ENCODE measurements at places on chromosomes 2 and 18.

- DNase-seq, result no peak
These were observed 100.9 kb upstream of the TNP1 start for GRCh38 chr2:216960671-216961268.

DNA sequence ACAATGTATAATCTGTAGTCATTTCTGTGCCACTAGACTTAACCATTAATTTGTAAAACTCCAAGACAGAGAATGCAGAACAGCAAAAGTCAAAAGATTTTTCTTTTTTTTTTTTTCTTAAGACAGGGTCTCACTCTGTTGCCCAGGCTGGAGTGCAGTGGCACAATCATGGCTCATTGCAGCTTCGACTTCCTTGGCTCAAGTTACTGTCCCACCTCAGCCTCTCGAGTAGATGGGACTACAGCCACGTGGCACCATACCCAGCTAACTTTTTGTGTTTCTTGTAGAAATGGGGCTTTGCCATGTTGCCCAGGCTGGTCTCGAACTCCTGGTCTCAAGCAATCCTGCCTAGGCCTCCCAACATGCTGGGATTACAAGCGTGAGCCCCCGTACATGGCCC is 80.1 kb downstream of the TLK1 start:
- no peak for DNase-seq

- DNase-seq, result no peak
These were observed 528.3 kb downstream of the CMPK2 start for GRCh38 chr2:6337472-6337820.

- DNase-seq, result no peak
These were observed 78.0 kb upstream of the SERTAD2 start for GRCh38 chr2:64731746-64732145.

GRCh38 chr2:130372055-130372832 is 16.4 kb downstream of the PTPN18 start:
- DNase-seq, result peak; percentile 89

DNA sequence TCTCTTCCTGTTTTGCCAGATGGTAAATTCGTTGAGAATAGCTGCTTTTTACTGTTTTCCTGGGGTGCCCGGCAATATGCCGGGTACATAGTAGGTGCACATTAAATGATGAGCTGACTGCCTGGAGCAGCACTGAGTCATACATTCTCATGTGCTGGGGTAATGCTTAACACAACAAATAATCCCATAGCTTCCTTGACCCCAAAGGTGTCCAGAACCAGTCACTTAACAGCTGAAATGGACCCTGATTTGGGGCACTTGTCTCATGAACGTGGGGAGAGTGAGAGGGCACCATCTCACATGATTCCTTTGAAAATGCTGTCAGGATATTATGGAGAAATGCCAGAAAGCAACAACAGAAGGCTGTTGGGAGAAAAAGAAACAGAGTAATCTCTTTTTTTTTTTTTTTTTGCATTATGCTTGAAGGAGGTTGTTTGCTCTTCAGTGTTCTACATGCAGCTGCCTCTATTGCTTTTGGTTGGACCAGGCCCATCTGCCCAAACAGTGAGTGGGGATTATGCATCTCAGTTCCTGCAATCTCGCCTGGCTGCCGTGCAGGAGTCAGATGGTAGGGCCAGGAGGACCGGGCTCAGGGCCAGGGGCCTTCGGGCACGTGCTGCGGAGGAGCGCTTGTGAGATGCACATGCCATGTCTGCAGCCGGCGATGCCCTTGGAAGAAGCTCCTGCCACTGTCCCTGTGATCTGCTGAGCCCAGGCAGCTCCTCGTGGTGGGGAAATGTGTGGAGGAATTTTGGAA is 162.1 kb downstream of the SH3RF3 start:
- DNase-seq, result no peak

GRCh38 chr2:69789175-69789721 is 40.2 kb upstream of the GMCL1 start:
- DNase-seq, result no peak

DNA sequence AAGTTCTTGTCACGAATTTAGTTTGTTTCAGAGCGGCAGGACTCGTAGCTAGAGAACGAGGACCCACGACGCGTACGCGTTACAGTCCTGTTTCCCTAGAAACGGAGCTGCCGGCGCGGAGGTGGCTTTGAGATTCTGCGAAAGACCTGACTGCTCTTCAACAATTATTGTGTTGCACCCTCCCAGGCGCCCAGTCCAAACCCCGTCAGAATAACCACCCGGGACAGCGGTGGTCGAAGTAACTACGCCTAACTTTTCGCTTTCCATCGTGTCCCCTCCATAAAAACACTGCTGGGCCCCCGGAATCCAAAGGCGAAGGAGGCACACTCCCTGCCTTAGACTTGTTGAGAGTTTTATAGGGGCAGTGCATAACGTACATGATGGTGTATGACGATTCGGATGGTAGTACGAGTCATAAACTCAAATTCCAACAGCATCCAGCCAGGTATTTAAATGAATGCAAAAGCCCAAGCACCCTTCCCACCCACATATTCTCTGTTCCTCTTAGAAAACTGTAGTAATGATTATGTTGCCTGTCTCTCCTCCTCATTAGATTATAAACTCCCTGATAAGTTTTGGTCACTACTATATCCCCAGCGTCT is 651 bp upstream of the STAM2 start:
- DNase-seq, result no peak

DNA sequence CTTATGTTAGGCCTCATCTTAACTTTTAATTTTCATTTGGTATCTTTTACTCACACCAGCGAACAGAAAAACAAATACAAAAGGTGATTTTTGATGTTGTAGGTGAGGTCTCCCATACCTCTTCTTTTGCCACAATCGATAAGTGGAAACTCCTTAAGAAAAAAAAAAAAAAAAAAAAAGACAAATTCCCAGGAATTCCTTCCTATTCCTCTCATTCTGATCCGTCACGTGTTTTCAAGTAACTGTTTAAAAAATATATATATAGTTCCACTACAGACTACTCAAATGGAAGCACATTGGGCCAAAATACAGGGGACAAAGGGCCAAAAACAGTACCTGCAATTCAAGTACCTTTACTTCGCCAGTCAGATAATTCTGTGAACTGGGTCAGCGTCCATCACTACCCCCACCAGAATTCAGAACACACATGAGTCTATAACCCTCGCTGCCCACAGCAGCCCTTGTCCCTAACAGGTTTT is 16.5 kb downstream of the NMUR1 start:
- no peak for DNase-seq

- DNase-seq, result no peak
These were observed 113.3 kb upstream of the DNMT3A start for GRCh38 chr2:25454824-25455611.

DNA sequence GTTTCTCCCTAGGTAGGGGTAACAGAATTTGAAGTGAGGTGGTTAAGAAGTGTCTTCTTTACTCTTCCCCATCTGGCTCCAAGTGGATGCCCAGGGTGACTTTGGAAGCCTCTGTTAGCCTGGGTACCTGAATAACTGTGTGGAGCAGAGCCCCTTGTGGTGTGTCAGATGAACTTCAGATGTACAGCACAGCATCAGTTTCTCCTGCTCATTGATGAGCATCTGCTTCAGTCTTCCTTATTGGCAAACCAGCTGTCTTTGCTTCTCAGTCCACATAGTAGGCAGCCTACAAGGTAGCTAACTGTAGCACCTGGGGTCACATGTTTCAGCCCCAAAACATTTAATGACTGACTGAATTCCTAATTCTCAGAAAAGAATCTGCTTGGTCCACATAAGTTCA is 56.2 kb upstream of the ATP8B1 start:
- DNase-seq, result no peak

DNA sequence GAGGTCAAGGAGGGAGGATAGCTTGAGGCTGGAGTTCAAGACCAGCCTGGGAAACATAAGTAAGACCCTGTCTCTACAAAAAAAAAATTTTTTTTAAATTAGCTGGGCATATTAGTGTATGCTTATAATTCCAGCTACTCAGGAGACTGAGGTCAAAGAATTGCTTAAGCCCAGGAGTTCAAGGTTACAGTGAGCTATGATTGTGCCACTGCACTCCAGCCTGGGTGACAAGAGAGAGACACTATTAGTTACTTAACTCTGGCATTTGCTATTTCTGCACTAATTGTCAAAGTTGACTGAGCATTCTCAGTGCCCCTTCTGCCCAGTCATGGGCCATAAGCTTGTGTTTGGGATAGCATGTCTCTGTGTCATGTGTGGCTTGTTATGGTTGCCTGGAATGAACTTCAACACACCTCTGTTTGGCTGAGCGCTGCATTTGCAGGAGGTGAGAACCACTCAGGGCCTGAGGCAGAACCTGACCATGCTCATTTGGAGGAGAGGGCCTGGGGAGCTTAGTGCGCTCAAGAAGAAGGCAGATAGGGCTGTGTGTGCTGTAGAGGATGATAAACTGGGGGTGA is 77.7 kb downstream of the SH3RF3 start:
- no peak for DNase-seq

GRCh38 chr2:8576525-8577167 is 105.2 kb upstream of the ID2 start:
- DNase-seq, result peak; percentile 57

DNA sequence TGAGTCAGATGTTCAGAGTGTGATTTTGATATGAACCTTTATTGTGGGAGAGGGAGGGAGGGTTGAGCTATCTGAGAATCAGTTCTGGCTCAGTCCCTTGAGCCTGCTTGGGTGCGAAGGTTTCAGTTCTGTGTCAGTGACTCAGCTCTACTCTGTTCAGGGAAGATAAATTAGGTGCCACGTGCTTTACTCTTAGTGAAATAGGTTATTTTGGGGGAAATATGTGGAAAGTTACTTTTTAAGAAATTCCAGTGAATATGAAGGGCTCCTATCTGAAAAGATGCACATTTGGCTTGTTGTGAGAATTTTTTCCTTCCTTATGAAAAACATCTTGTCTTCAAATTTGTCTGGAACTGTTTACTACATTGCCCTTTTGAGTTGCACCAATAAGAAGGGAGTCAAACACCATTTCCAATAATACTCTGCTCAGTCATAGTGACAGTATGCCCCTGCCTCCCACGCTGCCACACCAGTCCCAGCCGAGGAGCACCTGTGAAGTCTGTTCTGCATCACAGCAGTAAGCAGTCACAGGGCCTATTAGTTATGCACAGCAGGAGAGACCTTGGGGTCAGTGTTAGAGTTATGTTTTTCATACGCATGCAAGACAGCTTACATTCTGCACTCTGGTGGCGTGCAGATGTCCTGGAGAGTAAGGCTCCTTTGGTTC is 32.8 kb upstream of the DNAH7 start:
- no peak for DNase-seq

- no peak for DNase-seq
These were observed 10.1 kb upstream of the CCDC138 start for GRCh38 chr2:108776475-108776874.

DNA sequence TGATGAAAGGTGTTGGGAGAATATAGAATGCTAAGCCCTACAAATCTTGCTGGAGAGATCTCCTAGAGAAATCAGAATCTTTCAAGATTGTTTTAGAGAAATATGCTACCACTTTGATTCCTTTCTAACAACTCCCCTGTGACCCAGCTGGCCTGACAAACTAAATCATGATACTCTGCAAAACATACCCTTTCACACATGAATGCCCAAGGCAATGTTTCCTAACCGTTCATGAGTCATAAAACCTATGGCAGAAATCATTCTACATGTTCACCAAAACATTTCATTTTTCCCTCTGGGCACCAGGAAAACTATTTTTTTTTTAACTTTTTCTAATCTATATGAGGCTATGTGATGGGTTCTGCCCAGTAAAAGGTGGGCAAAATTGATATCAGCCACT is 77.8 kb upstream of the SETBP1 start:
- DNase-seq, result no peak

DNA sequence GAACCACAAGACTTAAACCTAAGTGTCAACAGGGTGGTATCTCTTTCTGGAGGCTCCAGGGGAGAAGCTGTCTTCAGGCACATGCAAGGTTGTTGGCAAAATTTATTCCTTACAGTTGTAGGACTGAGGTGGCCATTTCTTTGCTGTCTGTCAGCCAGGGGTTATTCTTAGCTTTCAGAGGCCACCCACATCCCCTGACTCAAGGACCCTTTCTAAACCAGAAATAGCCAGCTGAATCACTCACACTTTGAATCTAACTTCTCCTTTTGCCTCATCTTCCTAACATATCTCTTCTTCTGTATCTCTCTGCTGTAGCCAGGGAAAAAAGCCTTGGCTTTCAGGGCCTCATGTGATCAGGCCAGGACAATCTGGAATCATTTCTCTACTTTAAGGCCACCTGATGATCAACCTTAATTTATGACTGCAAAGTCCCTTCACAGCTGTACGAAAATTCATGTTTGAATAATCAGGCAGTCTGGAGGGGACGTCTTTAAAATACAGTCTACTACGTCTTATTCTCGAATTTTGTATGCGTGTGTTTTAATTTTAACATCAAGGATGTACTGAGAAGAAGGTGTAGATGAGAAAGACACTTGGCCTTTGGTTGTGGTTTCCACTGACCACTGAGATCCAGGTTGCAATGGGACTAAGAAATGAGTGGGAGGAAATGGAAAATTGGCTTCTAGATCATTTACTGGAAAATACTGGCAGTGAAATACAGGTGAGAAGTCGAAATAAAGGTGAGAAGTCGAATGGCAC is 90.4 kb downstream of the DOCK10 start:
- DNase-seq, result no peak

- peak; percentile 50 for DNase-seq
These were observed 159.2 kb downstream of the FAM210A start for GRCh38 chr18:13566941-13567746.

DNA sequence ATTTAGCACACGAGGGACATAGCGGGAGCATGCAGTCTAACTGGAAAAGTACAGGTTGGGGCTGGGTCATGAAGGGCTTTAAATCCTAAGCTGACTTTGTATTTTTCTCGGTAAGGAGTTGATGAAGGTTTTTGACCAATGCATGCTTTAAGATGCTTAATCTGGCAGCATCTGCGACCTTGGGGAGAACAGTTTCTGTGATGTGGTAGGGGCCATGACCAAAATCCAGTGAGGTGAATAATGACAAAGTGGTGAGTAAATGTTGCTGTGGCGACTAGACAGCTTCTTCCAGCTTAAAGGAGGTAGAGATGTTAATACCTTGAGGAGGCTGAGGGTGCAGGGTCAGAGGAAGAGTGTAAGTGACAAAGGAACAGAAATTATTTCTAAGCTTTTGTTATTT is 174.6 kb upstream of the ALPP start:
- no peak for DNase-seq

GRCh38 chr2:156334496-156335478 is 2.3 kb upstream of the NR4A2 start:
- peak; percentile 69 for DNase-seq

DNA sequence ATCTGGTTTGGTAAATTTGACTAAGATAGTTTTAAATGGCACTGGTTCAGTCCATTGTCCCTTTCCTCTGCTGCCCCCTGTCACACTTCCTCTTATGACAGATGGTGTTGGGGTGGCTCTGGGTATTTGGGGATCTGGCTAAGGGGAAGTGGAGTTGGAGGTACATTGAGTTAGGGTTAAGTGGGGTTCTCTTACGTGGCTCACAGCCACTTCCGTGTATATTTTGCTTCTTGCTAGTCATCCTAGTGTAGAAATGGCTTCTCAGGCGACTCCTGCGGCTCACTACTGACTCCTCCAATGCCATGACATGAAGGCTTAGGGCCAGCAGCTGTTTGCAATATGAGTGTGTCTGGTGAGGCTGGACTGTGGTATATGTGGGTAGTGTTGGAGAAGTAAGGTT is 187.0 kb downstream of the HAUS1 start:
- DNase-seq, result no peak

GRCh38 chr2:121360566-121361300 is 75.7 kb upstream of the TFCP2L1 start:
- DNase-seq, result no peak

Measured in activated CD4-positive, CD25-positive, alpha-beta regulatory T cell treated with anti-CD3 and anti-CD28 coated beads, Interleukin-2, amount 50 U/mL, for 72 hours (primary cell).